Regular cardiac myocyte (primary cell): ENCODE measurements at places on chromosomes 4 and X. TPM values are rescaled to one million over a fixed set of nuclear protein-coding genes. Genes with fewer than 3 reads are reported as not detected.

The CLCN4 gene
- total RNA-seq: 3.1 and 3.9 TPM in 2 replicates

The MAMLD1 gene
- total RNA-seq: 0.56 and 0.58 TPM in 2 replicates

The ADGRL3 gene
- 5.0 and 14.1 TPM in 2 replicates for total RNA-seq

The FAT1 gene
- 185 and 230 TPM in 2 replicates for total RNA-seq

The NAT8L gene
- under 0.01 TPM in 2 replicates for total RNA-seq

The SMR3B gene
- total RNA-seq: not detected in 2 replicates

The GSX2 gene
- under 0.01 TPM in 1 of 2 replicates, not detected in the other for total RNA-seq

The SMIM10L2A gene
- under 0.01 and 1.7 TPM in 2 replicates for total RNA-seq

The SRPX gene
- 132 and 292 TPM in 2 replicates for total RNA-seq

The DNASE1L1 gene
- total RNA-seq: 62.6 and 66.7 TPM in 2 replicates

The OPRPN gene
- not detected in 2 replicates for total RNA-seq

The GLUD2 gene
- 1.1 and 1.2 TPM in 2 replicates for total RNA-seq

The NDST4 gene
- total RNA-seq: not detected in 2 replicates
